ENCODE measurements at places on chromosomes 13 and 19.

GRCh38 chr13:46113596-46113995 is 8.8 kb upstream of the CPB2 start:
- DNase-seq, result no peak

DNA sequence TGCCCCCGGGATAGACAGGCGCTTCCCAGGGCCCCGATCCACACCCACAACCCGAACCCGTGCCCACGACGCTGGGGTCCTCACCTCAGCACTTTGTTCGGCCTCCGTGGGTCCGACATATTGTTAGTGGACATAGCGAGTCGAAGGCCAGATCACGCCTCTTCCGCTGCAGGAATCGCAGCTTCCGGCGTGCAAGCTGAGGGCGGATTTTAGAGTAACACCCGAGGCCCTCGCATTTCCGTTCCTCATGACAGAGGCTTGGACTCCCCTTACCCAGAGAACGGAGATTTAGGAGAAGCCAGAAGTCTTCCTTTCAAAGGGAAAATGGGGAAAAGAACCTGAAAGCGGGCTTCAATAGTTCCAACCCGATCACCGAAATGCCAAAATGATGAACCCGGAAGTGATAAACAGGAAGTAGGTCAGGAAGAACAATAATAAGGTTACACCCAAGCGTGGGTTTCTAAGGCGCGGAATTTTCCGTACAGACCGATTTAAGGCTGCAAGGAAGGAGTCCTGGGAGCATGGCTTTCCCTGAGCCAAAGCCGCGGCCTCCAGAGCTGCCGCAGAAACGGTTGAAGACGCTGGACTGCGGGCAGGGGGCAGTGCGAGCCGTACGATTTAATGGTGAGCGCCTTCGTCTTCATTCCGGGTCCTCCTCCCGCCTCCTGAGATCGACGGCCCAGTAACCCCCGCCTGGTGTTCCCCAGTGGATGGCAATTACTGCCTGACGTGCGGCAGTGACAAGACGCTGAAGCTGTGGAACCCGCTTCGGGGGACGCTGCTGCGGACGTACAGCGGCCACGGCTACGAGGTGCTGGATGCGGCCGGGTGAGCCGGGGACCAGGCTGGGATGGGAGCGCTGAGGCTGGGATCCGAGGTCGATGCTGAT is 2.9 kb downstream of the WDR83 start:
- peak; percentile 85 for DNase-seq

DNA sequence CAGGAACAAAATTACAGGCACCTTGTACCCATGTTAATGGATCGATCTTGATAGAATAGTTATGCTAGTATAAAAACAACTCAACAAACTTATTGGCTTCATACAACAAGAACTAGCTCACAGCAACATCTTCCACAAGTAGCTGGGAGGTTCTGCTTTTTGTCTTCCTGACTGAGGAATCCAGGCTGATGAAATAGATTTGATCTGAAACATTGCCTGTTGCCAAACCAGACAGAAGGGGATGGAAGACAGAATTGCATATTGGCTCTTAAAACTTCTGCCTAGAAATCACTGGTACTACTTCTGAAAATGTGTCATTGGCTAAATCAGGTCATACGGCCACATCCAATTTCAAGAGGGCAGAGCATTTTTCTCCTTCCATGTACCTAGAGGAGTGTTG is 267.3 kb downstream of the RFC3 start:
- DNase-seq, result no peak

GRCh38 chr19:5065663-5066093 is 96.8 kb downstream of the KDM4B start:
- DNase-seq, result no peak

- DNase-seq, result no peak
Observed at GRCh38 chr19:29268721-29269393, 55.9 kb upstream of the UQCRFS1 start.

DNA sequence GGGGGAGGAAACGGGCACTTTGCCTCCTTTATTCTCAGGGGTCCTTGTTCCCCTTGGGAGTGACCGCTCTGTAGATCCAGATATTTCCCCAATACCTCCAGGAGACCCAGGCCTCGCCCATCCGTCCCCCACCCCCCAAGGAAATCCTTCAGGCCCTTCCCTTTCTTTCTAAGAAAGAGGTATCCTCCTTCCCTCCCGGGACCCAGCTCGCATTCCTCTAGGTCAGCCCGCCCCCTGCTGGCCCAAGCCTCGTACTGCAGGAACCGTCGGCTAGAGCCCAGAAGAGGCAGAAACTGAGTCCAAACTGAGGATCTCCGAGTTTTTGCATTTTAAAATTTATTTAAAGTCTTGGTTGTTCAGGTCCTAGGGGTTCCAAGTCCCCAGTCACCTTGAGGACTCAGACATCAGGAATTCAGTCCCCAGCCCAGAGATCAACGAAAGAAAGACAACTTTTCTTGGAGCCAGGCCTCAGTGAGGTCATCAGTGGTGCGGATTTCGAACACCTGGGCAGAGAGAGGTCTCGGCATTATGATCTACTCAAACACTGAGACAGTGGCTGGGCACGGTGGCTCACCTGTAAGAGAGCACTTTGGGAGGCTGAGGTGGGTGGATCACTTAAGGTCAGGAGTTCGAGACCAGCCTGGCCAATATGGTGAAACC is 7.5 kb upstream of the LRFN1 start:
- peak; percentile 87 for DNase-seq

DNA sequence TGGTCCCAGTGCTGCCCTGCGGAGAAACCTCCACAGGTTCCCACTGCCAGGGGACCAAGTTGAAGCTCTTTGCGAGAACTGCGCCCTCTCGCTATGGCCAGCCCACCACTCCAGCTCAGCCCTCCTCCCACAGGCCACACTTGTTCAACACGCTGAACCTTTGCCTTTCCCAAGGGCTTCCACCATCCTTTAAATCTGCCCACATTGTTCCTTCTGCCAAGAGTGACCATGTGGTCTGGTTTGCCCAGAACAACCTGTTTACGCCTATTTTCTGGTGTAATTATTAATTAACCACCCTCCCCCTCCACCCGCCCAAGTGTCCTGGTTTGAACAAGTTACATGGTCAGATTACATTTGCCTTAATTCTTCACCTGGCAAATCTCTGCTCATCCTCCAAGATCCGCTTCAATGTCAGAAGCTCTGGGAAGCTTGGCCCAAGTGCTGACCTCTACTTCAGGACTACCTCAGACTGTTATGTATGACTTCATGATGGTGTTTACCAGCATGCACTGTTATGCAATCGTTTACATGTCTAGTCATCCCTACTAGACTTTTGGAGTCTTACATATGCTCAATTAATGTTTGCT is 12.0 kb upstream of the USP12 start:
- DNase-seq, result no peak

- DNase-seq, result no peak
Observed at GRCh38 chr19:7366701-7367420, 18.1 kb downstream of the ARHGEF18 start.

DNA sequence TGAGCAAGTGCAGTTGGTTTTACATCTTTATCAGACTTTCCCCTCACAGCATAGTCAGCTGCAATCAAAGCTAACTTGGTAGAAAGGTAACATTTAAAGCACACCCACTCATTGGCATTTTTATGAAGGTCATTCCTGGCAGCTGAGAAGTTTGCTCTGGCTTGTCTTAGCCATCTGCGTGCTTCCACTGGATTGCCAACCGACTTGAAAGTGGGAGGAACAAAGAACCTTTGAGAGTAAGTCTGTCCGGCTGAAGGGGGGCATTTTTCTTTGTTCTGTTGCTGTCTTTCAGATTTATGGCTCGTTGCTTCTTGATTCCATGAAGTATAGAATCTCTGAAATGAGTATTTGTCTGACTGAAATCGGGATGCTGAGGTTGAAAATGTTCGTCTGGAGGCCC is 103.1 kb downstream of the SACS start:
- DNase-seq, result no peak

DNA sequence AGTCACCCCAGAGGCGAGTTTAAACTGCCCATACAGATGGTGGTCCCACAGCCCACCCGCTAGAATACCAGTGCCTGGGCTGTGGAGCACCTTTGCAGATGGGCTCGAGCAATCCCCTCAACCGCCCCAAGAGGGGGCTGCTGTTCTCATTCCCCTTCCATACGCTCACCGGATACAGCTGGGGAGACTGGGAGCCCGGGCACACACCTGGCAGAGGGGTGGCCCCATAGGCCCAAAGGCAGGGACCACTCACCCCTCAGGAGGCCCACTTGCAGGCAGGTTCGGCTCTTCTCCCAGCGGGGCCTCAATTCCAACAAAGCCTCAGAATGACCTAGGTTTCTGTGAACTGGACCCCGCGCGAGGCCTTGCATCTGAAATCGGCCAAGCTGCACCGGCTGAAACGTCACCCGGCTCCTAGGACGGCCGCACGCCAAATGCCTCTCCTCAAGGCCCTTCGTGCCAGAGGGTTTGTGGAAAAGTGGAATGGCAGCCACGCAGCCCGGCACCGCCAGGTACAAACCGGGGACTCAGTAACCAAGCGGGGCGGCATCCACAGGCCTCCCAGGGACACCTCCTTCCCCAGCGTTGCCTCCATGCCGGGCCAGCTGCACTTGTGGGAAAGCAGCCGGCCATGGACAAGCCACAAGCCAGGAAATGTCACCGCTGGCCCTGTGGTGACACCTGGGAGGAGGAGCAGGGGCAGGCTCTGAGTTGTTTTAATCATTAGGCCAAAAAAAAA is 18.7 kb downstream of the MLLT1 start:
- DNase-seq, result no peak

- no peak for DNase-seq
Observed at GRCh38 chr13:100633461-100633860, 41.1 kb downstream of the TMTC4 start.

DNA sequence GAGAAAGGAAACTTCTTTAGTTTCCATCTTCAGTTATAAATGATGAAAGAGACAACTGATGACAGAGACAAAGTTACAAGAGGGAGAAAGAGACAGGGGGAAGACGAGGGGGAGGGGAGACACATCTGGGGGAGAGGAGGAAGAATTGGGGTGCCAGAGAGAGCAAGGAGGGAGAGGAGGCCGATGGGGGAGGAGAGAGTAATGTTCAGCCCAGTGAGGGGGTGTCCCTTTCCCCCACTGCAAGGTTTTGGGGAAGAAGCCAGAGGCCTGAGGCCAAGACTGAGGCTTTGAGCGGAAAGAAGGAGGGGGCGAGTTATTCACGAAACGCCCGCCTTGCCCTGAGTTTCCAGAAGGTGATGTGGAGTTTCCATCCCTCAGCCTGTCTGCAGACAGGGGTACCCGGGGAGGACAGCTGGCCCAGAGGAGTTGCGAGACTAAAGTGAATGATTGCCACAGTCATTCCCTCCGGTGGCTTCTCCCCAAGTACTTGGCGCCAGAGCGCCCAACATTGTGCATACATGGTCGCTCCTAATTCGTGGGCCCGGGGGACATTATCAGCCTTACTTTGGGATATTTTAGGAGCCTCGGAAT is 558 bp upstream of the PPAN start:
- DNase-seq, result no peak

DNA sequence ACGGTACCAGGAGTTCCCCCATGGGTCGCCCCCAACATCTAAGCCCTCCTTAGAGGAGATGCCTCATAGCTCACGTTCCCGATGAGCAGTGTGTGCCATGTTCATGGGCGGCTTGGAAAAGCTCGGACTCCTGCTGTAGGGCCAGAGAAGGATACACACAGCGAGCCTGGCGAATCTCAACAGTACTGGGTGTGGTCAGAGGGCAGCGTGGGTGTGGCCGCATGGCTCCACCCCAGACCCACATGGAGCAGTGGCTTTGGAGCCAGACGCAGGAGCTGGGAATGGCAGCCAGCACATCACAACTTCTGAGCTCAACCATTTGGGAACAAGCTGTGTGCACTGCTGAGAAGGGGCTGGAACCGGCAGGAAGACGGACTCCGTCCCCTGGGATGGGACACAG is 15.6 kb downstream of the CAPS start:
- no peak for DNase-seq

DNA sequence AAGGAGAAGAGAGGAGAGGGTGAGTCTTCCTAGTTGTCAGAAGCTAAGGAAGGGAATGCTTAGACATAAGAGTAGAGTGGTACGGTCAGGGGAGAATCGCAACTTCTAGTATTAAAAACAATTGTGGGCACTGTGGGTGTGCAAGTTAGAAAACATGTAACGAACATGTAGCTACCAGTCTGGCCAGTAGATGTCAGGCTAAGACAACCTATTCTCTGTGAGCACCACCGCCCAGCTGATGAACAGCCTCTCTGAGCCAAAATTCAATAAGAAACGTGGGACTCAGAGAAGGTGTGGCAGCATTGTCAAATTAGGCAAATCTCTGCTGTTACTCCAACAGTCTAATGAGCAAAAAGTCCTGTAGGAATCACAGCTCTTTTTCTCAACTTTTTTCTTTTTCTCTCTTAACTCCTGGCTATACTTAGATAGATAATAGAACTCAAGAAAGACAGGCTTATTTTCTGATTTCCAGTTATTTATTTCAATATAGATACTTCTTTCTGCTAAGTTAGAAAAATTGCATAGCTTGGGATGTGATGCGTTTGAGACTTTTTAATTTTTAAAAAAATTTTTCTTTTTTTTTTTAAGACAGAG is 186.2 kb downstream of the USP12 start:
- DNase-seq, result peak; percentile 41

DNA sequence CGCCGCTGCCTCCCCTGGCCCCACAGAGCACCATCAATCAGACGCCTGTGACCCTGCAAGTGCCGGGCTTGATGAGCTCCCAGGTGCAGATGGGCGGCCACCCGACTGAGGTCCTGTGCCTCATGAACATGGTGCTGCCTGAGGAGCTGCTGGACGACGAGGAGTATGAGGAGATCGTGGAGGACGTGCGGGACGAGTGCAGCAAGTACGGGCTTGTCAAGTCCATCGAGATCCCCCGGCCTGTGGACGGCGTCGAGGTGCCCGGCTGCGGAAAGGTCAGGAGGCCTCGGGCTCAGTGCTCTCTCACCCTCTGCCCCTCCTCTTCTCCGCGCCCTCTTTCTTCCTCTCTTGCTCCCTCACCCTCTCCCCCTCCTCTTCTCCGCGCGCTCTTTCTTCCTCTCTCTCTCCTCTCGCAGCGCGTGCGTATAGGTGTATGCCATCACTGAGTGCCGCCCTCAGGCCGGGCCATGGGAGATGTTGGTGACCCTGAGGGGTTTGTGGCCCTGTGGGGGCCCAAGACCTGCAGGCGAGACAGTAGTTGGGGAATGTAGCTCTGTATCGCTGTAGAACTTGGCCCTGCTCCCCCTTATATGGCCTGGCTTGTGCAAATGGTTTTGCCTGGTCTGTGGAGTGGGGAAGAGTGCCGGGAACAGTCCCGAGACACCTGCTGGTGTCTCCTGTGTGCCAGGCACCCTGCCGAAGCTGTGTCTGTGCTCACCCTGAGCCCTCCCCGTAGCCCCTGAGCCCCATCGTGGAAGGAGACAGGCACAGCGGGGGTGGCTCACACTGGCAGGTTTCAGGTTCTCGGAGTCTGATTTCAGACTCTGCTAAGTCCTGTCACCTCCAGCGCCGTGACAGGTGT is 5.4 kb upstream of the EPN1 start:
- DNase-seq, result no peak
